ENCODE measurements at places on chromosomes 3 and 15.

DNA sequence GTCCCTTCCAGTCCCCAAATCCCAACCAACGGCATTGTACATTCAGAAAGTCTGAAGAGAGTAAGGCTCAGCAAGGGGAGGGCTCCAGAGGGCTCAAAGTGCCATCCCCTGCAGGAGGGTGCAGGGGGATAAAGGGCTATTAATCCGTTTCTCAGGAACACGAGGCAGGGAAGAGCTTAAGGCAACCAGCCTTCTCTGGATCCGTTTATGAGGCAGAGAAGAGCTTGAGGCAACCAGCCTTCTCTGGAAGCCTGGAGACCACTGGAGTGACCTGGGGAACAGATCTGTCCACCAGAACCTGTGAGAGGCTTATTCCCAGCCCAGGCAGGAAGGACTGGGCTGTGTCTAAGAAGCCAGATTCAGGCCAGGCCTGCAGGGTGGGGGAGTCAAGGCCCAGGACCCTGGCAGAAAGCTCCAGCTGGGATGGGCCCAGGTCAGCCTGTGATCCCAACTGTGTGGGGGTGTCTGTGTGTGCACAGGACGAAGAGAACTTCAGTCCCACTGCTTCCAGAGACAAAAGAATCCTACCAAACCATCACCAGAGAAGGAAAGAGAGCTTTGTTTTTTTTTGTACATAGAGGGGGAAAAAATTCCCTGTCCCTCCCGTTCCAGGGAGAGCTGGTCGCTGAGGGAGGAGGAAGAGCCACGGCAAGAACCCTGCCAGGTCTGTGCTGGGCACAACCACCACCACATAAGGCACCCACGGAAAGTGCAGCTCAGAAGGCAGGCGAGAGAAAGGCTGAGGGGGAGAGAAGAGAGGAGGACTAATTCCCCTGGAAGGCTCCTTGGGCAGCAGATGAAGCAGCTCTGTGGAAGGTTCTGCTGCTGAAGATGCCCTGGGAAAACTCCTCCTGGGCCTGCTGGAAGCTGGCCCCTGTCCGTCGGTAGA lies 1.6 kb upstream of the ULK3 start:
- no peak for DNase-seq

GRCh38 chr15:83587091-83587490 lies 66.8 kb upstream of the ADAMTSL3 start:
- no peak for DNase-seq

GRCh38 chr3:188299068-188299467 lies 145.1 kb downstream of the LPP start:
- DNase-seq: no peak

GRCh38 chr15:70272565-70273355 lies 175.0 kb upstream of the TLE3 start:
- no peak for DNase-seq

- DNase-seq: no peak
Measured at GRCh38 chr3:14518432-14518802, 21.7 kb downstream of the GRIP2 start.

DNA sequence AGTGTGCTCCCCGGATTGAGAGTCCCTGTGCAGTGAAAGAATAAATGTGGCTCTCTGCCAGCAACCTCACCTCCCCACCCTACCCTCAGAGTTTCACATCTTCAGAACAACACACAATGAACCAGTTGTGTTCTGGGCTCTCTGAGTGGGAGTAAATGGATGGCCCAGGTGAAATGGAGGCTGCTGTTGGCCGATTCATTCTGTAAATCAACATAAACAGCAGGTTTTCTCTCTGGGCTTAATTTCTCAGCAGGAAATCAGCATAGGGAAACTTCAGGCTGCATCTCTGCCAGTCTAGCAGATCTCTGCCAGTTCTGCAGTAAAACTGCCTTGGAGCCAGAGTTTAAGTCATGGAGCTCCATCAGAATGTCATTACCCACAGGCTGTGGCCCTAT lies 54.6 kb upstream of the FURIN start:
- DNase-seq: peak; percentile 87

DNA sequence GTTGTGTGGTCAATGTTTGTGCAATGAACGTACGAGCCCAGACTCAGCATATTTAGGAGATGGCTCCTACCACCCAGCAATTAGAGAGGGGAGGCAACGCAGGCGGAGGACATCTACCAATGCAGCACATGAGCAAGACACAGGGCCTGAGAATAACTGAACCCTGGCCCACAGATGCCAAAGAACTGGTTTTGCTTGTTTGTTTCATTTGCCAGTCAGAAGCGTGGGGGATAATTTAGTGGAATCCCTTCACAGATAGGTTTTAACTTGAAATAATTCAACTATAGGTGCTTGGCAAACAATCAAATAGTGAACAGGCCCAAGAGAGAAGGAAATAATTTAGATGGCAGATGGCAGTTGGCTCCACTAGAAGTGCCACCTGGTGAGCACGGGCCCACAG lies 54.8 kb downstream of the LIPC start:
- DNase-seq: no peak

GRCh38 chr3:12766541-12766940 lies 7.5 kb upstream of the TMEM40 start:
- no peak for DNase-seq

DNA sequence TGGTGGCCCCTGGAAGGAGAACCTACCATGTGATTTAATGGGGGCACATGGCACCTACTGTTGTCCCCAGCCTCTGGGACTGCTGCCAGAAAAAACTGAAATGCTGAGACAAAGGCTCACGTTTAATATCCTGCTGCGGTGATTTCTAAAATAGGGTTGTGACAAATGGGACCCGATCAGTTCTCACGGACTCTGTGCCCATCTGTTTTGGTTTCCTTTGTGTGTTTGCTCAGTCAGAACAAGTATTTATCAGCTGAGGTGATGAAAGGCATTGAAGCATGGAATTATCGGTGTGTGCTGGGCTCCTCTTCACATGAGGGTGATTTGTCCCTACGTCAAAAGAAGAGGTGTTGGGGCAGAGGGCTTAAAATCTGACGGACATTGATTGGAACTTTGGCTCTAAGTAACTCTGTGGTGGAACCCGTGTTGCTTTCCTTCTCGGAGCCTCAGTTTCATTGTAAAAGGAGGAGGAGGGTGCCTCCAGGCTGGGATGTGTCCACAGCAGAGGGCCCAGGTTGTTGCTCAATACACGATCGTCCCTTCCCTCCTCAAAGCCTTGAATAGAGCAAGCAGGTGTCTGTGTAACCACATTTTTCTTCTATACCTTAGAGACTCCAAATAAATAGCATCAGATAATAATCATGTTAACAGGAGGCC lies 283.3 kb upstream of the RGMA start:
- DNase-seq: no peak

DNA sequence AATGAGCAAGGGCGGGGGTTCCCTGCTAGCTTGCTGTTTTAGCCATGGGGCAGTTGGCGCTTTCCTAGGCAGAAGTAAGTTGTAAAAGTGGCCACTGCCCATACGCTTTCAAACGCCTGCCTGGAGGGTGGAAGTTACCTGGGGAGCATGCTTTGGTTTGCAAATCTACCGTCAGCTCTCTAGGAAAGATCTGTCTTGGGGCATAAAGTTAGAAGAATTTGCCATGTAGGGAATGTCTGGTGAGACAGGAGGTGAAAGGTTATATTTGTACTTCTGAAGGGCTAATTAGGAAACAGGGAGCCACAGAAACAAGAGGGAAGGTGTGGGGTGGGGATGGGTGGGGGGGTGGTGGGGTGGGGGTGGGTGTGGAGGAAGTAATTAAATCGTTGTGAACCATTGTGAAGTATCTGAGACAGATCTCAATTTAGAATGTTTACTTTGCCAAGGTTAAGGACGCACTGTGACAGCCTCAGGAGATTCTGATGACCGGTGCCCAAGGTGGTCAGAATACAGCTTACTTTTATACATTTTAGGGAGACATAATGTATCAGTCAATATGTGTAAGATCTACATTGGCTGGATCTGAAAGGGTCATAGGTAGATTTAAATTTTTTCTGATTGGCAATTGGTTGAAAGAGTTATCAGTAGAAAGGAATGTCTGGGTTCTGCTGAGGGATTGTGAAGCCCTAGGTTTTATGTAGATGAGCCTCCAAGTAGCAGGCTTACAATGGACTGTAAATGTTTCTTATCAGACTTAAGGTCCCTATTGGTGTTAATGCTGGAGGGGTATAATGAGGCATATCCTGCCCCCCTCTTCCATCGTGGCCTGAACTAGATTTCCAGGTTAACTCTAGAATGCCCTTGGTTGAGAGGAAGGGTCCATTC lies 62.0 kb upstream of the GCNT3 start:
- peak; percentile 71 for DNase-seq

DNA sequence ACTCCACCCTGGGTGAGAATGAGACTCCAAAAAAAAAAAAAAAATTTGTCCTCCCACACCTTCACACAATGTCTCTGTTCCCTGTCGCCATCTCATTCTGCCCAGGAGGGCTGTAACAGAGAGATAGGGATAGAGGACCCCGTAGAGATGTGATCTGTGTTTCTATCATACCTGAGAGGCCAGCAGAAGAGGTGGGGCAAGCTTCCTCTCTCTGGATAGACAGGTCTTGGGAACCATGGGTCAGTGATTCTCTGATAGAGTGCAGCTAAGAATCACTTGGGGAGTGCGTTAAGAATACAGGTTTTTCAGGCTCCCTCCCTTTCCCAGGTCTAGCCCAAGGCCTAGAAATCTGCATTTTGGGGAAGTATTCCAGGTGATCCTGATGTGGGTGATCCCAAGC lies 8.3 kb downstream of the CA12 start:
- no peak for DNase-seq

DNA sequence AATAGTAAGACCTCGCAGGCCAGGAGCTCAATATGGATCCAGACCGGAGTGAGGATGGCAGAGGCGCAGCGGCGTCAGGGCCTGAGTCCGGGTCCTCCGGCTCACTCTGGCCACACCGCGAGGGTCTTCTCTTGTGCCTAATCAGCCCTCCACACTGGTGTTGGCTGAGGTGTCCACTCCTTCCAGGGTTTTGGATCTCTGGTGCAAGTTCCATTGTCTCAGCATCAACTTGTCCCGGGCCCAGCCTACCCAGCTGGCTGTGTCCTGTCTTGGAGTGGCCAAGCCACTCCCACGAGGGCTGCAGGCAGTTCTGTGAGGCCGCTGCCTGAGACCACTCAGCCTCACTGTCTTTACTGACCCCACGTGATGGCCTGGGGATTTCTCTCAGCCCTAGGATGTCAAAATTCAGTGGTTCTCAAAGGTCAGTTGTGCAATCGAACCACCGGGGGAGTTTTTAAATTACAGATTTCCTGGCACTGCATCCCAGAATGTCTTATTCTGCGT lies 12.6 kb upstream of the GOLGA6L7 start:
- no peak for DNase-seq

- no peak for DNase-seq
Measured at GRCh38 chr3:183613366-183614285, 21.8 kb upstream of the KLHL24 start.

- peak; percentile 55 for DNase-seq
Measured at GRCh38 chr15:76565366-76565765, 228.8 kb downstream of the ISL2 start.

DNA sequence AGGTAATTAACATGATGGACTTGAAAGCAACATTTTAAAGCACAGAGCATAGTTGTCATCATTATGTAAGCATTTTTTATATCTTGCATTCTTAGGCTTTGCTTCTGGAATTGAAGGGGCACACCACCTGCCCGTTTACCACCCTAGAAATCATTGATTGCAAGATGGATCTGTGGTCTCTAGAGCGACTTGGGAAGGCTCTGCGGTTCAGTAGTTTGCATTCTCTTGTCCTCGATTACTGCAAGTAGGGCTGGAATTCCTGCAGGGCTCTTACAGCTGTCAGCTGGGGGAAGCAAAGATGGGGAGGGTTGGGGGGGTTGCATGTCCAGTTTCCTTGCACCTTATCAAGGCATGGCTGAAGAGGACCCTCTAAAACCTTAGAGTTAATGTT lies 56.7 kb upstream of the RNF7 start:
- no peak for DNase-seq

DNA sequence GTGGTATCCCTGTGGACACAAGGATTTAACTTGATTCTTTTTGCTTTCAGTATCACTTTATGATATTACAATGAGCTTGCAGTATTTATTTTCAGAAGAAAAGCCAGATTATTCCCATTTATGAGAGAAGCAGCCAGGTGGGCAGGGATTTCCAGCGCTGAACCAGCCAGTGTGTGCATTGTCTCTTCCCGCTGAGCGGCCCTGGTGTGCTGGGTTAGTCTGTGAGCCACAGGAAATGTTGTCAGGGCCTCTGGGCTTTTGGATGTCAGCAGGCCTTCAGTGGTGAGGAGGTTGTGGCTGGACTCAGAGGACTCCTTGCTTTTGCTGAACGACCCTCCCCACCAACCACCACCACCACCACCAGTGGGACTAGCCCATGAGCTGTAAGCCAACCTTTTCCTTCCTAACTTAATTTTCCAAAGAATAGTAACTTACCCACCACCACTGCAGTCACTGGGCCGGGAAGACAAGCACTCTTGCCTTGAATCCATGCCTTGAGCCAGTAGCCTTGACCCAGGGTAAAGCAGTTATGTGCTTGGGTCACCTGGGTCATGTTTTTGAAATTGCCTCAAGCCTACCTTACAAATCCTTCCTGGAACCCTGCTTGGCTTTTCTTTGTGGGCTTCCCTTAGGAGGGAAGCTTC lies 33.1 kb downstream of the FLNB start:
- no peak for DNase-seq

- no peak for DNase-seq
Measured at GRCh38 chr3:104257486-104257885, 1109.2 kb upstream of the ALCAM start.

DNA sequence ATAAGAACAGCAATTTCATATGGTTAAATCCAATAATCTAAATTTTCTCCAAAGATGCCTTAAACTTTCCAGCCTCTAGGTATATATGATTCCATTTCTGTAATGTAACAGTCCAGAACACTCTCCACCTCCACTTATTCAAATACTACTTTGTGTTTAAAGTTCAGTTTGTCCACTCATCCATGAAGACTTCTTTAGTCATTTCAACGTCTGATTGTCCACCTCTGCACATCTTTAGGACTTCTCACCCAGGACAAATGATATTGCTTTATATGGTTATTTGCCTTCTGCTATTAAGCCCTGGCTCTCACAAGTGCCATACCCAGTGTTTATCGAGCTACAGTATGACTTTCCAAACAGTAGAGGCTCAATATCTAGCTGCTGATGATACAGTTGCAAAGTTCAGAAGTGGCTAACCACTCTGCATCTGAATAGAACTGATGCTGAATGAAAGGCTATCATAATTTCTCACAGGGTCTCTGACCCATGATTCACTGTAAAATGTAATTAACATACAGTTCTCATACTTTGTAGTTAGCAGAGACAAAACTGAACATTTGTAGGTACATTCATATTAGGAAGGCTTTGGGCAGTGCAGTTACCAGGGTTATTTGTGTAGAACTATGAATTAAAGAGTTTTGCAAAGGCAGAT lies 93.7 kb upstream of the MBNL1 start:
- DNase-seq: peak; percentile 59
